ENCODE measurements at places on chromosomes 4 and X. TPM values are rescaled to one million over a fixed set of nuclear protein-coding genes. Genes with fewer than 3 reads are reported as not detected.

DNA sequence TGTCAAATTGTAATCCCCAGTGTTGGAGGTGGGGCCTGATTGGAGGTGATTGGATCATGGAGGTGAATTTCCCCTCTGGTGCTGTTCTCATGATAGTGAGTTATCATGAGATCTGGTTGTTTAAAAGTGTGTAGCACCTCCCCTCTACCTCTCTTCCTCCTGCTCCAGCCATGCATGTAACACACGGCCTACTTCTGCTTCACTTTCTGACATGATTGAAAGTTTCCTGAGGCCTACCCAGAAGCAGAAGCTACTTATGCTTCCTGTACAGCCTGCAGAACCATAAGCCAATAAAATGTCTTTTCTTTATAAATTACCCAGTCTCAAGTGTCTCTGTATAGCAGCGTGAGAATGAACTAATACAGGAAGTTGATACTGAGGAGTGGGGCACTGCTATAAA lies 61.7 kb upstream of the DDX60 start:
- H3K27ac ChIP-seq, result no peak overlapping the region
- DNase-seq, result no peak
- H3K27me3 ChIP-seq, result no peaks in the 10 kb centered on the region

- no peak overlapping the region for H3K4me3 ChIP-seq
- no peaks in the 10 kb centered on the region for H3K36me3 ChIP-seq
- no peak overlapping the region for H3K27ac ChIP-seq
- no peaks in the 10 kb centered on the region for H3K4me1 ChIP-seq
- H3K27me3 ChIP-seq, result no peaks in the 10 kb centered on the region
Measured at GRCh38 chrX:75544786-75545185, 21.9 kb upstream of the ZDHHC15 start.

- DNase-seq, result peak; percentile 21
- H3K4me1 ChIP-seq, result peaks cover 14% of the 10 kb centered on the region
- no peaks in the 10 kb centered on the region for H3K27me3 ChIP-seq
- H3K36me3 ChIP-seq, result no peaks in the 10 kb centered on the region
- H3K27ac ChIP-seq, result peak overlapping the region; percentile 61
Measured at GRCh38 chrX:13101441-13102139, 57.2 kb upstream of the FAM9C start.

The SPANXA1 gene
- total RNA-seq, result not detected

DNA sequence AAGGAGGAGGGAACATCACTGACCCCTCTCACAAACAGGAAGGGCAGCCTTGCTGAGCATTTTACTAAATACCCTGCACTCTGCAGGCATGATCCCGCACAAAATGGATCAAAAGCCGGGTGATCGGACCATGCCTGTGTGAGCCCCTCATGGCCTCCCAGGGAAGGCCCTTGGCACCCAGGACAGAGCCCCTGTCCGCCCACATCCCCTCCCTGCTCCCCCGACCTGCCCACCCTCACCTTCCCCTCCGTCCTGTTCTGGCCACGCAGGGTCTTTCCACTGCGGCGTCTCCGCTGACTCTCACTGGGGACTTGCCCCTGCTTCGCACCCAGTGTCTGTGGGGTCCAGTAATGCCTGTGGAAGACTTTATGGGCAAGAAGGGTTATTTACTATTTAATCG lies 105.0 kb downstream of the HMX1 start:
- peak; percentile 7 for DNase-seq
- H3K27me3 ChIP-seq, result no peaks in the 10 kb centered on the region
- no peaks in the 10 kb centered on the region for H3K4me1 ChIP-seq
- no peak overlapping the region for H3K27ac ChIP-seq
- H3K4me3 ChIP-seq, result no peak overlapping the region
- H3K36me3 ChIP-seq, result no peaks in the 10 kb centered on the region

GRCh38 chr4:105147553-105148161 lies 981 bp downstream of the TET2 start:
- no peaks in the 10 kb centered on the region for H3K27me3 ChIP-seq
- no peaks in the 10 kb centered on the region for H3K36me3 ChIP-seq
- H3K4me1 ChIP-seq, result no peaks in the 10 kb centered on the region
- peak overlapping the region; percentile 97 for H3K27ac ChIP-seq
